A549 treated with CpdA at 1 μM for 4 hours (cell line): ENCODE measurements at places on chromosomes 5 and 9. TPM values are rescaled to one million over a fixed set of nuclear protein-coding genes. Genes with fewer than 3 reads are reported as not detected.

The ADGRV1 gene
- 0.74 to 1.1 TPM (median 0.80 TPM) in 5 replicates for total RNA-seq

The EPB41L4B gene
- total RNA-seq, result 7.8 to 9.8 TPM (median 9.4 TPM) in 5 replicates

The GAS1 gene
- total RNA-seq, result 0.05 to 0.13 TPM (median 0.10 TPM) in 5 replicates

The PCDHGB5 gene
- 1.9 to 2.8 TPM (median 2.4 TPM) in 5 replicates for total RNA-seq

The RNF208 gene
- total RNA-seq, result 1.1 to 2.4 TPM (median 1.9 TPM) in 5 replicates

The PCSK5 gene
- total RNA-seq, result 0.68 to 1.0 TPM (median 0.87 TPM) in 5 replicates

The REEP5 gene
- 139 to 150 TPM (median 143 TPM) in 5 replicates for total RNA-seq

The N4BP3 gene
- 0.94 to 1.6 TPM (median 1.4 TPM) in 5 replicates for total RNA-seq

The QRFP gene
- total RNA-seq, result not detected in 5 replicates

The CREB3 gene
- 58.5 to 66.0 TPM (median 58.9 TPM) in 5 replicates for total RNA-seq

The OBP2B gene
- total RNA-seq, result not detected in 5 replicates

The NDUFA8 gene
- 89.3 to 113 TPM (median 106 TPM) in 5 replicates for total RNA-seq

The BTNL3 gene
- not detected in 5 replicates for total RNA-seq

The BHMT gene
- 0.13 TPM in 1 of 5 replicates, not detected in the others for total RNA-seq

The ADAMTS16 gene
- total RNA-seq, result 1.5 to 1.7 TPM (median 1.7 TPM) in 5 replicates

The FOXD1 gene
- total RNA-seq, result 13.1 to 19.3 TPM (median 17.6 TPM) in 5 replicates

The F2RL2 gene
- 4.9 to 6.8 TPM (median 5.4 TPM) in 5 replicates for total RNA-seq

The SLIT3 gene
- total RNA-seq, result 13.2 to 21.0 TPM (median 19.6 TPM) in 5 replicates

The SIT1 gene
- not detected in 5 replicates for total RNA-seq
